ENCODE measurements at places on chromosomes 5 and 9.

GRCh38 chr5:32217886-32218396, 43.8 kb upstream of the GOLPH3 start:
- DNase-seq, result no peak

GRCh38 chr5:169104937-169105494, 195.9 kb downstream of the SLIT3 start:
- no peak for DNase-seq

DNA sequence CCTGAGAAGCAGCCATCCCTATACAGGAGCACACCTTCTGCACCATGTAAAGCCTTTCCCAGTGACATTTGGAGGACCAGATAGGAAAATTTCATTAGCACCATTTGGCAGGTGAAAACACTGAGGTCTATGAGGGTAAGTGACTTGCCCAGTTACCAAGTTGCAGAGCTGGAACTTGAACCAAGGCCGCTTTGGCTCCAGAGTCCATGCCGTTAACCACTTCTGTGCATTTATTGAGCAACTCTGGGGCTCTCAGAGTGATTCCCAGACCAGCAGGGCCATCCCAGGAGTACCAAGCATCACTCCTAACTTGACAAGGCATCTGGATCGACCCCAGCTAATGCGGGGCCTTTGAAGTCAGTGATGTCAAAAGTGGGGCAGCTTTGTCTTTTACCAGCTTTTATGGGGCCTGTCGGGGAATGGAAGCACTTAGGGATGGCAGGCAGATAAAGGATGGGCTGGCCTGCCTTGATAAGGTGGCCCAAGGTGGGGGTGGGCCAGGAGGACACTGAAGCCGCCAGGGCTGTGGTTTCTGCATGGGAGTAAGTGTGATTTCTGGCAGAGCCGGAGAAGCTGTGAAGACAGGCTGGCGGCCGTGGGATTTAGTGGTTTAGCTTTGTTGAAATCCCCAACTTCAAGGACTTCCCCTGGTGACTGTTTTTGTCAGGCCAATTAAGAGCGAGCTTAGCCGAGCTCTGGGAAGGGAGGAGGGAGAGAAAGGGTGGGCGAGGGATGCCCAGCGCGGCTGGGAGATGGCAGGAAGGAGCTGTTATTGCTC, 127.3 kb downstream of the MACROH2A1 start:
- DNase-seq, result peak; percentile 31

DNA sequence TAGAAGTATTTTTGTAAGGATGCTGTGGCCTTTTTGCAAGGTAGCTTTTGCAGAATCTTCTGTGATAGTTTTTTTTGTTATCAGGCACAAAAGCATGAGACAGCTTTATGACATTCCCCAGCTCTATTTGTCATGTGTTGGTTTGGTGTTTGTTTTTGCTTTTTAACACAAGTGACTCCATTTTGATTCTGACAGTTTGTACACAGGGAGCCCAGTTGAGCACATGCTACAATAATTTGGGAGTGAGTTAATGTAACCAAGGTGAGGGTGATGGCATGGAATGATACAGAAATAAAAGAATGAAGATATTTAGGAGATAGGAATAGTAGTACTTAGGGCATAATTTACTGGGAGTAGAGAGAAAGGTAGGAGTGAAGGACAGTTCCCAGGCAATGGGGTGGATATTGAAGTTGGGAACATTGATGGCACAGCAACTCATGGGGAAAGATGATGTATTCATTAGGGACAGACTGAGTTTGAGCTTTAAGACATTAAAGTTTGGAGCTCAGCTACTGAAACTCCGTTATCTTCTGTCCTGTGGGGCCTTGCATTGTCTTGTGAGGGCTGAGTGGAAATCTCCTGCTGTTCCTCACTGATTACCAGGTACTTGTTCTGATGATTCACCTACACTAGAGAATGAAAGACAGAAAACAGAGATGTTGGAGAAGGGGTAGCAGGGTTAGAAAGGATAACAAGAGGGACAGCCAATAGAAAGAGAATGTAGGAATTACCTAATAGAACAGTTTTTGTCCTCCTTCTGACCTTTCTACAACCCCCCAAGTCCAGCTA, 88.3 kb upstream of the CCDC112 start:
- no peak for DNase-seq

DNA sequence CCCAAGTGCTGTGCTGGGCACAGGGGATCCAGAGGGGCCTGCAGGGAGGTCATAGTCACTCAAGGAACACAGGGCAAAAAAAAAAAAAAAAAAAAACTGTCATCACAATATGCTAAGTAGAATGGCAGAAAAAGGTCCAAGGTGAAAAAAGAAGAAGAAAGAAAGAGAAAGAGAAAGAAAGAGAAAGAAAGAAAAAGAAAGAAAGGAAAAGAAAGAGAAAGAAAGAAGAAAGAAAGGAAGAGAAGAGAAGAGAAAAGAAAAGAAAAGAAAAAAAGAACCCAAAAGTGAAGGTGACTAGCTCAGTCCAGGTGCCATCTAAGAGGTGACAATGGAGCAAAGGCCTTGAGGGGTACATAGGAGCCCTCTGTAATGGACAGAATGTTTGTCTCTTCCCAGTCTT, 73.9 kb downstream of the PDE6A start:
- no peak for DNase-seq
